NCI-H460 (cell line): ENCODE measurements at places on chromosomes 1 and 21. TPM values are rescaled to one million over a fixed set of nuclear protein-coding genes. Genes with fewer than 3 reads are reported as not detected.

DNA sequence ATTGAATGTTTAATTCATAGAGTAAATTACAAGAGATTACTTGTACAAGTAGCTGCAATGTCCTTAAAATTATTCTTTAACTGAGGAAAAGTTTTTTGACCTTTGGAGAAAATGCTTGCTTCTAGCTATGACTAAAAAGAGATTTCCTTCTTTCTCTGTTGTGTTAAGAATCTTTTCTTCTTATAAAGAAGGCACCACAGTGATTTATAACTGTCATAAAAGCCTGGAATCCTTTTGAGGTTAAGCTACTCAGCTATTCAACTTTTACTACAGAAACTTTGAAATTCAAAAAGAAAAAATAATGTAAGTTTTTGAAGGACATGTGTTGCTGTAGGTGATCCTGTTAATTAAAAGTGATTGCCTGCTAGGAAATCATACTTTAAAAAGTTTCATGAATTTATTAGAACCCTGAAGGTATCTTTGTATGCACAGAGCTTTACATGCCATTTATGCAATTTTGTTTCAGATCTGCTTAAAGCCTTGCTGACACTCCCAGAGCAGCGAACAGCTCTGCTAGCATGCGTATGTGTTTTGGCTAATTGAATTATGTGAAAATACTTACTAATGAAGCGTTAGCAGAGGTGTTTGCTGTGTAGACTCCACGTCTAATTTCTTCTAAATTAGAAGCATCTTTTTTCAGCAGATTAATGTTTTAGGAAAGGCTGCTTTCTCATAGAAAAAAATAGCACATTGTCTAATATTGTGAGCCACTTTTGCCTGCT, 94.7 kb upstream of the SMYD2 start:
- DNase-seq, result no peak

DNA sequence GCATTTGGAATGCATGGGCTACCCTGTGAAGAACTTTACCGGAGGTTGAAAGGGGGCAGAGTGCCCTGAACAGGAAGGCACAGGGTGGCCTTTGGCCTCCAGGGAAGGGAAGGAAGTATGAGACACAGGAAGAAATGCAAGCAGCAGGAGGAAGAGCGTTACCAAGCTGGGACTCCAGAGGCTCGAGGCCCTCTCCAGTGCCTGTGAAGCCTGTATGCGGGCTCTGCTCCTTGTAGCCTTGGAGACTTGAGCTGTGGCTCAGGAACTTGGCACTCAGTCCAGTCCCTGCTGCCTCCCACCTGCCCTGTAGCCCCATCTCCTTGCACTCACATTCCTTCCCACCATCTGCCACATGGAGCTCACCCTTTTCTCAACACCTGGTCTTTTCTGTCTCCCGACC, 33.5 kb upstream of the RNF19B start:
- DNase-seq, result no peak

DNA sequence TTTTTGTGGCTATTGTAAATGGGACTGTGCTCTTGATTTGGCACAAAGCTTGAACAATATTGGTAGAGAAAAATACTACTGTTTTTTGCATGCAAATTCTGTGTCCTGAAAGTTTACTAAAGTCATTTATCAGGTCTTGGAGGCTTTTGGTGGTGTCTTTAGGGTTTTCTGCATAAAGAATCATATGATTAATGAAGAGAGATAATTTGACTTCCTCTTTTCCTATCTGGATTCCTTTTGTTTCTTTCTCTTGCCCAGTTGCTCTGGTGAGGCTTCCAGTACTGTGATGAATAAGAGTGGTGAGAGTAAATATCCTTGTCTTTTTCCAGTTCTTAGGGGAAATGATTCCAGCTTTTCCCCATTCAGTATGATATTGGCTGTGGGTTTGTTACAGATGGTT, 1166.7 kb downstream of the NCAM2 start:
- no peak for DNase-seq

DNA sequence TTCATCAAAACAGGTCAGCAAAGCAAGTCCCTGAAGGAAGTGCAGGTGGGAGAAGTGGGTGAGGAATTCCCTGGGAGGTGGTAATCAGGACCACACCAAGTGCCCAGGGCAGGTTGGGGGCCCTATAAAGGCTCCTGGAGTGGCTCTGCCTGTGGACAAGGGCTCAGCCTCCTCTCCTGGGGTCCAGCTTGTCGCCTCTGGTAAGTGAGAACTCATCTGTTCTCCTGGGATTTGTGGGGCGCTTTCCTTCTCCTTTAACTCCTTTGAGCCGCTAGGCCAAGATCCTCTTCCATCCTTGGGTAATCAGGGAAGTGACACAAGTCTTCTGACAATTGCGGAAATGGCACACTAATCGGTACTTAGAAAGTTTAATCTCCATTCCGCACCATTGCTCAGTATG, at the start of gene SPRR4:
Gene SPRR4 (plus strand): TSS at position 154 of the 400 bp plus-strand sequence. CDS start 1,243 bp downstream, outside the sequence.
- no peak for DNase-seq

GRCh38 chr1:164475834-164476233, 83.2 kb upstream of the PBX1 start:
- no peak for DNase-seq

DNA sequence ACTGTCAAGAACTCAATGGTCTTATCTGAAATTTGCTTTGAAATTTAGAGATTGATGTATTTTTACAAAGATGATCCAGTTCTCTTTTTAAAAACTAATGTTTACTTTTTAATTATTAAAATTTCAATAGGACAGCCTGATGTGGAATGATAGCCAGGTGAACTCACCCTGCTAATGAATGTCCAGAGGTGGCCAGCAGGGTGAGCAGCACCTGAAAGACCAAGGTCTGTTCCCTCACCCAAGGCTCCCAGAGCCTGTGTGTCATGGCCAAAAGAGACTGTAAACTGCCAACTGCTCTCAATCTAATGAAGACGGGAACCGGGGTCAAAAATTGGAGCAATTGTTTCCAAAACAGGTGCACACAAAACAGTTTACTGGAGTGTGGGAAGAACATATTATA, 340.4 kb downstream of the DISC1 start:
- no peak for DNase-seq

GRCh38 chr1:24540906-24541710, 14.8 kb upstream of the NCMAP start:
- DNase-seq, result peak; percentile 81

ERICH3 gene
- total RNA-seq, result not detected in 2 replicates

DNA sequence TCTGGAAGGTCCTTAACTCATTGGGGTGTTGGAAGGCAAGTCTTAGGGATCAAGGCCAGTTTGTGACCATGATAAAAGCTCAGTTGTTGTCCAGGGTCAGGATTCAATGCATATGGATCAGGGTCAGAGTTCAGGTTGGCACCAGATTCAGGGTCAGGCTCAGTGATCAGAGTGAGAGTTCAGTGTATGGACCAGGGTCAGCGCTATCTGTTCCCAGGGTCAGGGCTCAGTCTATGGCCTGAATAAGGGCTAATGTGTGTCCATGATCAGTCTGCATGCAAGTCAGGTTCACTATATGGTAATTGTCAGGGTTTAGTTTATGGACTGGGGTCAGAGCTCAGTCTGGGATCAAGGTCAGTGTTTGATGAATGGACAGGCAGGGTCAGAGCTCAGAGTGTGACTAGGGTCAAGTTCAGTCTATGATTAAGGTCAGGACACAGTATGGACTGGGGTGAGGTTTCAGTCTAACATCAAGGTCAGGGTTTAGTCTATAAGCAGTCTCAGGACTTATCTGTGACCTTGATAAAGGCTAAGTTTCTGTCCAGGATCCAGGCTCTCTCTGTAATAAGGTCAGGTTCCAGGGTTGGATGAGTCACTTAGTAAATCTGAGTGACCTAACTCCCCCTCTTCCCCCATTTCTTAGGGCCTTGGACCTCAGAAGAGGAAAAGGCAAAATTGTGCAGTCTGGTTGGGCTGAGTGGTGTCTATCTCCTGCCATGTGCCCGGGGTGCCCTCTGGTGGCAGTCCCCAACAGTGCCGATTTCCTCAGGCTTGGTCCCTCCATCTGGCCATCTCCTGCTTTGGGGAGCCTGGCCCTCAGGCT, 23.8 kb downstream of the KNCN start:
- peak; percentile 61 for DNase-seq

OR2M4 gene
- total RNA-seq, result not detected in 2 replicates

RRAGC gene
- total RNA-seq, result 7.9 and 8.5 TPM in 2 replicates

USP21 gene
- 17.7 and 18.8 TPM in 2 replicates for total RNA-seq

DNA sequence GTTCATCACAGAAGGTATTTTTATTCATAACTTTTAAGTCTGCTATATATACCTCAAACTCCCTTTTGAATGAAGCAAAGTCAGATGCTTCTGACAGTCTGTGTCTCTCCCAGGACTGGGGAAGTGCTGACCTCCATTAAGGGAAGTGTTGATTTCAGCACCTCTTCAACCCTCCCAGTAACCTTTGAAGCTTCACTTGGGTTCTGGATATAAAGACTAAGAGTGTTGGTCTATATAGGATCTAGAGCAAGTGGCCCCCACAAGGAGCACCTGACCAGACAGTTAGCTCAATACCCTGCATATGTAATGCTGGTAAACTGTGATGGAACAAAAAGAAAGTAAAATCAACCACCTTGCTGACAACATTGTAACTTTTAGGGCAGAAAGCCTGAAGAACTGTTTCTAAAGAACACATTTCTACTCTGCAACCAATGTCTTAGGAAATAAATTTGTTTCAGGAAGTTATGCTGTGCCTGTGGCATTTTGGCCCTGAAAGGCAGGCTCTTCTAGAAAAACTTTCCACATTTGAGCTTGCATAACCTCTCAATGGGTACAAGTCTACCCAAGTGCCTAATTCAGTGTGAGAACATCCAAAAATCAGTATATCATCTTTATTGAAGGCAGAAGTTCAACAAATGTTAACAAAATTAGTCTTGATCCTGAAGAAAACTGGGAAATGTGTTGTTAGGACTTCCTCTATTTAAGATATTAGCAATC, 865 bp upstream of the PTPN22 start:
- DNase-seq, result no peak

TAS1R3 gene
- total RNA-seq, result 0.30 and 0.66 TPM in 2 replicates

DNA sequence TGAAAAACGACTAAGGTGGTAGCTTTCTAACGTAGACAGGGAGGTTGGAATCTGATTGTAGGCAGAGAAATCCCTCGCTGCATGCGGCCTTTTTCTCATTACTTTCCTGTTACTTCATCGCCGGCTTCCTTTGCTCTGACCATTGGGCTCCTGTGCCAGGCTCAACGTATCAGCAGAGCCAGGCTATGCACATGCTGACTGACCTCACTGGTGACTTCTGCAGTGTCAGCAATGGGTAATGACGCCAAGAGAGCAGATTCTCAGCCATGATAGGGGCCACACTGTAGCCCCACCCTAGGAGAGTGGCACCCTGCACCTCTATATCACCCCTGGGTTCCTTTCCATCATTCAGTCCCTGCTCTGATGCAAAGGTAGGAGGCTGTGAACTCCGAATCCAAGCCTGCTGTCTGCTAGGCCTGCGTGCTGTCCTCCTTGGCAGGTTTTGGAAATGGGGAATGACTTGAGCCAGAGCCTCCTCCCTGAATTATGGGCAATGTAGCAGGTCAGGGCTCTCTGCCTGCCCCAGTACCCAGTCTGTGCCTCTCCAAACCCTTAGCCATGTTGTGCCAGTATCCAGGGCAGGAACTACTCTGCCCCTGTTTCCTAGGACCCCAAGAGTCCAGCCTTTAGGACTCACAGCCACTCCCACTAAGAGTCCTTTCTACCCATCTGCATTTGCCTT, 11.4 kb downstream of the PPFIA4 start:
- DNase-seq, result no peak

IGSF21 gene
- total RNA-seq, result 0.12 TPM in 1 of 2 replicates, not detected in the other

GRCh38 chr1:97943354-97943753, 22.5 kb upstream of the DPYD start:
- no peak for DNase-seq

DNA sequence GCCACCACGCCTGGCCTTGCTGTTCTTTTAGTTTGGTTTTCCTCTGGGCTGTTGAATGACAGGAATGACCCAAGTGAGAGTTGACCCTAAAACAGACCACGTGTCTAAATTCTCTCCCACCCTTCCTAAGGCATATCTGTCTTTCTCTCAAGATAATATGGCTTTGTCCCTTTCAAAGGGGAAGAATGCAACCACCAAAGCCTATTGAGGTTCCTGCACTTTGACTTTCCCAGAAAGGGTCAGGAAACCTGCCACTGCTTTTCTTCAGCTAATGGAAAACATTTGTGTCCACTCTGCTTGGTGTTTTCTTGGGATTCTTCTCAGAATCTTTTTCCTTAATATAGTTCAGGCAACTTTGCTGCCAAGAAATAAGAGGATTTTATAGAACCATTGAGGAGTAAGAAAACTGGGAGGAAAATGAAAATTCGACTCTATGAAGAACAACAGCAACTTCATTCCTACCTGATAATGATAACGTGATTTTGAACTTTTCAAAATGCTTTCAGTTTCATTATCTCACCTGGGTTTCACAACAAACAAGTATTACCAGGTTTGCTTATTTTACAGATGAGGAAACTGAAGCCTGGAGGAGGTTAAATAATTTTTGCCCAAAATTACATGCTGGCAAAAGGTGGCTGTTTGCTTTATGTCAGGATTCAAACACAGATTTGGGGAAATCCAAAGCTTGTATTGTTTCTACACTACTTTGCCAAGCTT, 6.9 kb downstream of the PLPP3 start:
- DNase-seq, result no peak

CFHR1 gene
- 0.55 and 1.3 TPM in 2 replicates for total RNA-seq

GRCh38 chr1:183318433-183318832, 99.7 kb downstream of the NMNAT2 start:
- peak; percentile 86 for DNase-seq

CD52 gene
- not detected in 2 replicates for total RNA-seq

SPRR1A gene
- total RNA-seq, result not detected in 2 replicates

NECTIN4 gene
- 0.55 and 1.0 TPM in 2 replicates for total RNA-seq

DNA sequence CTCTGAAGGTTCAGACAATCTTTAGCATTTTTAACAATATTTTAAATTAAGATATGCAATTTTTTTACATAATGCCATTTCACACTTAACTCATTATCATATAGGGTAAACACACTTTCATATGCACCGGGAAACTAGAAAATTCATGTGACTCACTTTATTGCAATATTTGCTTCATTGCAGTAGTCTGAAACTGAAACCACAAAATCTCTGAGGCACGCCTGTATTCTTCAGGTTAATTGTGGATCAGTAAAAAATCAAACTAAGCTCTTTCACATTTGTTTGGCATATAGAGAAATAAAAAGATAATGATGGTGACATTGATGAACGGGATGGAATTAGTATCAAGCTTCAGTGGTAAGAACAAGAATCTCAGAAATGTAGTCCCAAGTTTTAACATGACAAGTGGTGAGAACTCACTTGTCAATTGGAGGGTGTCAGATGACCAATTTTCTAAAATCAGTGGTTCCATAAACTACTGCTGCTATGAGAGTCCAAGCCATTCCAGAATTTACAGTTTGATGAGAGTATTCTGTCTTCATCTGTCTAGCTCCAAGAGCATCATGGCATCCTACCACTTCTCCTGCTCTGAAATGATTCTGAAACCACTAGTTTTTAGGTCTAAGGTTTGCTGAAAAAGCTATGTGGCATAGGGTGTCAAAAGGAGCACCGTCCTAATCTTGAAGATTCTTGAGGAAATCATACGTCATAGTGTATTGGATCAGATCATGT, 281.0 kb downstream of the PTPRC start:
- no peak for DNase-seq
